ENCODE measurements at places on chromosomes 3 and 15.

GRCh38 chr3:30548600-30548999 is 57.8 kb upstream of the TGFBR2 start:
- no peak for DNase-seq

DNA sequence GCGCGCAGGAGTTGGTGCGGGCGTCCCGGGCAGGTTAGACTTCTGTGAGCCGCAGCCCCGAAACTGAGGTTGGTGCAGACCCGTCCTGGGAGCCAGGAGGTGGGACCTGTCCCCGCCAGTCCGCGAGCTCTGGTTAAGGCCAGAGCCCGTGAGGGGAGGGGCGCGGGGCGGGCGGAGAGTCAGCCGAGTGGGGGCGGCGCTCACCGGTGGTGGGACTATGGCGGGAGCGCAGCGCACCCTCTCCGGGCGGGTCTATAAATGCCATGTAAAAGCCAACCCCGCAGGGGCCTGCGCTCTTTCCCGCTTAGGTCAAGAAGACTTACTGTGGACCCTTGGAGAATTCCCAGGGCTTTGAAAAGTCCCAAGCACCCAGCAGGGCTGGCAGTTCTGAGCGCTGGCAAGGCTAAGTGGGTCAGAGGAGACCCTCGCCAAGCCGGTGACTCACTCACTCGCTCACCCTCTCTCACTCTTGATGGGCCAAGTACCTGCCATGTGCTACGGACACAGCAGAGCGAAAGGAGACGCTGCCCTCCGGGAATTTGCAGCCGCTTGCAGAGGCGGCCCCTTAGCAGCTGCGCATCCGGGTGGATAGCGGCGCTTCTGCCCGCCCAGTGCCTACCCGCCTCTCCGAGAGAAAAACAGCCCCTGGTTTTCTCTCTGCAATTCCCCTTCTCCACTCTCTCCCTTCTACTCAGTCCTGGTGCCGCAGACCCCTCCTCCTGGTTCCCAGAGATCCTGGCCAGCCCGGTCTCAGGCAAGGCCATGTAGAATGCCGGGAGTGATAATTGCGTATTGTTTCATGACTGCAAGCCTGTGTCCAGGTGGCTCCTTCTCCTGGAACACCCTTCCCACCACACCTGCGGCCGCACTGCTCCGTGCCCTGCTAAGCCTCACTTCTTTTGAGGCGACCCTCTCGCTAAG is at the start of gene ALDH1L1:
ALDH1L1 (minus strand) TSS at position 110 of the 921 bp plus-strand sequence. CDS start 19,607 bp downstream, outside the sequence.
- peak; percentile 81 for DNase-seq

DNA sequence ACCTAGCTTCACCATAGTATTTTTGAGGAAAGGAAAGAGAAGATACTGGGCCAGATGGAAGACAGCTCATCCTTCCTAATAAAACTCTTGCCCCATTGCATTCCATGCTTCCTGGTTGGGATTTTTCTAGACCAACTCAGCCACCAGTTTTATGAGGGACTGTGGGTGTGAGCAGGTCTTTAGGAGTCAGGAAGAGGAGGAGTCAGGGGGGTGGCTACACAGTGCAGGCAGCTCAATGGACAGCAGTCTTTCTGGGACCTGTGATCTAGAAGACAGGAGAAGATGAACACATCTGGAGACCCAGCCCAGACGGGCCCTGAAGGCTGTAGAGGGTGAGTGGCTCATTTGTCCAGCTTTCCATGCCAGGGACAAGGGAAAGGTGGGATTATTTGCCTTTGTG is at the start of gene NOX5:
NOX5 (plus strand) TSS at position 242 of the 400 bp plus-strand sequence; CDS start at position 283, 41 bp downstream.
- no peak for DNase-seq

- DNase-seq = no peak
Measured at GRCh38 chr15:96421178-96421601, 90.7 kb downstream of the NR2F2 start.

DNA sequence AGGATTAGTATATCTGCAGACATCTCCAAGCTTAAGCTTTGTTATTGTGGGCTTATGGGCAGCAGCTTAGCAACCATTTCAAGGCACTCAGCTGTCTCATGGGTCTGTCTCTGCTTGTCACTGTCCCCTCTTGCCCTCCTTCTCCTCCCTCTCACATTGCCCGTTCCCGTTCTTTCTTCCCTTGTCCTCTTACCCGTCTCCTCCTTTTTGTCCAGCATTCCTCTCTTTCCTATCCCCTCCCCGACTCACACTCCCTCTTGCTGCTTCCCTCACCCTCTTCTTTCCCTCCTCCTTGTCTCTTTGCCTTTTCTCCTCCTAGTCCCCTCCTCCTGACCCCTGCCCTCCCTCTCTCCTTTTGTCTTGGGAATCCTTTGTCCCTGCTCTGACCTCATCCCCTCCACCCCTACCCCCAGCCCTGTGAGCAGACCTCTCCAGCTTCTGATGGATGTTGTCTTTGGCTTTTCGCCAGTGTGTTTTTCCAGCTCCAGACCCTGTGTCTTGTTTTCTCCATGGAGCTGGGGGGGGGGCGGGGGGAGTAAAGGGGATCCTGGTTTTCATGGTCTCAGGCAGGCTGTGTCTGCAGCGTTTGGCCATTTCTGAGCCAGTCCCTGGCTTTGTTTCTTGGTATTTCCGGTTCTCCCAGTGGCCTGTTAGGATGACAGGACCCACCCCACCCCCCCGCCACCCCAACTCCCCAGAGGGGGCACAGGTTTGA is 47.9 kb upstream of the TRAK1 start:
- no peak for DNase-seq

- DNase-seq = no peak
Measured at GRCh38 chr3:170397685-170398084, 21.0 kb upstream of the CLDN11 start.

GRCh38 chr3:195731356-195731905 is 10.7 kb downstream of the MUC20 start:
- peak; percentile 24 for DNase-seq

GRCh38 chr3:196378146-196378841 is 40.1 kb upstream of the TM4SF19 start:
- DNase-seq = no peak

DNA sequence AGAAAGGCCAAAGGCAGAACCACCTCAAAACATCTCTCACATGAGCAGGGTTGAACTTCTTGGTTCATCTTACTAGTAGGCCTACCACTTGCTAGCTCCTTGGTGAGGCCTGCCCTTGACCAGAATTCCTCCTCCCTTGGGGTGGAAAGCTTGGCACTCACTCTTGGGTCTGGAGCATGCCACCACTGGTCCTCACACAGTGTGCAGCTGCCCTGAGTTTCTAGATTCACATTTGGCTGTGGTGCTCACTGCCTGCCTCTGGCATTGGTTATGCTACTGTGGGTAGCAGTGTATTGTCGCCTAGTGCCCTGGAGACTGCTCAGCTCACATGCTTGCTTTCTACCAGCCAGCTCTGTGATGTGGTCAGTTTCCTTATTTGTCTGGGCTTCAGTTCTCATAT is 23.7 kb downstream of the OXNAD1 start:
- DNase-seq = no peak

GRCh38 chr3:23438657-23439056 is 235.5 kb downstream of the UBE2E2 start:
- no peak for DNase-seq

DNA sequence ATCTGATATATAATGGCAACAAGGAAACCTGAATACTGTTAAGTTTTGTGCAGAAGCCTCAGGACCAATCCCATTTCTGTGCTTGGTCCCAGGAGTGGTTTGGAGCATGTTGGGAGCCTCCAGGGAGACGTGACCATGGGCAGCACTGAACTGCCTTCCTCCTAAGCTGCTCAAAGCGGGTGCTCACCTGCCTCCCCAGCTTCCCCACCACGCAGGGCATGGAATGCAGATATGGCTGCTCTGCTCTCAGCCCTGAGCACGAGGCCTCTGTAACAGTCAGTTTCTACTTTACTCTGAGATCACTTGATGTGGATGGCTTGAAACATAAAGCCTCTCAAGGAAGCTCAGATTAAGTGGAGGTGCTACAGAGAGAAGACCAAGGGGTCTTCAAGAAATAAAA is 49.3 kb downstream of the MESD start:
- DNase-seq = no peak

GRCh38 chr3:122728756-122729514 is 48.3 kb downstream of the PARP14 start:
- no peak for DNase-seq

DNA sequence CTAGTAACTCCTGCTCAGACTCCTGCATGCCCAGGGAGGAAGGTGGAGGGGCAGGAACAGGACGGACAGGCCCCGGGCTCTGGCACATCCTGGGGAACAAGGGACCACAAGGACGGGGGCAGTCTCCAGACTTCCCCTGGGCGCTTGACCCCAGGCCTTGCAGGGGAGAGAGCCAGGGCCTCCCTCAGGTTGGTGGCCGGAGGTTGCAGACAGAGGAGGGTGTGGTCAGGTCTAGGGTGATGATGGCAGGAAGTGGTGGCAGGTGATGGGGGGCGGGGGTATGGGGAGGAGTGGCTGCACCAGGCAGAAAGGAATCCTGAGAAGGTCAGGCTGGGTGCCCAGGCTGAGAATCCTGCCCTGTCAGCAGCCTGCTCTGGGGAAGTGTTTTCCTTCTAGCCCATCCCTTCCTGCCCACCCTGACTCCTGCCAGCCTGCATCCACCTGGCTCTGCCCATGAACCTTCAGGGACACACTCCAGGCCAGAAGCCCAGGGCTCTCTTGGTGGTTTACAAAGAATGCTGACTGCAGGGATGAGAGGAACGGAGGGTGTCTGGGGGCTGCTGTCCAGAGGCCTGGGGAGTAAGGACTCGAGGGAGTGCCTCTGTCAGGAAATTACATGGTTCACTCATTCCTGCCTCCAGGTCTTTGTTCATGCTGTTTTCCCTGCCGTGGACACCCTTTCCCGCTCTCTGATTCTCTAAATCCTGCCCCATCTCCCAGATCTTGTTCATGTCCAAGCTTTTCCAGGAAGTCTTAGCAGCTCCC is 15.8 kb downstream of the LOXL1 start:
- peak; percentile 71 for DNase-seq

DNA sequence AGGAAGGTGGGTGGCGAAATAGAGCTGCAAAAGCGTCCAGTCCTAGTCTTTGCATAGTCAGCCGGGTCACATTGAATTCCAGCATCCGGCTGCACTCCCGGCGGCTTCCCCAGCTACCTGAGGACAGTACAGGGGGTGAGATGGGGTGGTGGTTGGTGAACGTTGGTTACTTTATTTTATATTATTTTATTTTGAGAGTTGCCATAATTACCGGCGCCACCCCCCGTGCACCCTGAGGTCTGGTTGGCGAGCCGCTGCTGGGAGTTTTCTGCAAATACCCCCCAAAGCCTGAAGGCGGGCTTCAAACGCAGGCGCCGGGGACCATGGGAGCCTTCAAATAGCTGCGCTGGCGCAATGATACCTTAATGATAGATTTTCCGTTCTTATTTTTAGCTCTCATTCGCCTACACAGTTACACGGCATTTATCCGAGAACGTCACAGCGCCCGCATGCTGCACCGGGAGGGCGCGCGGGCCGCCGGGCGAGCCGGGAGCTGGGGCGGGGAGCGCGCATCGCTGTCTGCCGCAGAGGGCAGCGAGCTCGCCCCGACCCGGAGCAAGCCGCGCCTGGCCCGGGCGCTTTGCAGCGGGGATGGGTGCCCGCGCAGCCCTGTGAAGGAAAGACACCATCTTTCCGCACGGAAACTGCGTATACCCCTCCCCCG is 756 bp upstream of the RASGRF1 start:
- DNase-seq = peak; percentile 53

DNA sequence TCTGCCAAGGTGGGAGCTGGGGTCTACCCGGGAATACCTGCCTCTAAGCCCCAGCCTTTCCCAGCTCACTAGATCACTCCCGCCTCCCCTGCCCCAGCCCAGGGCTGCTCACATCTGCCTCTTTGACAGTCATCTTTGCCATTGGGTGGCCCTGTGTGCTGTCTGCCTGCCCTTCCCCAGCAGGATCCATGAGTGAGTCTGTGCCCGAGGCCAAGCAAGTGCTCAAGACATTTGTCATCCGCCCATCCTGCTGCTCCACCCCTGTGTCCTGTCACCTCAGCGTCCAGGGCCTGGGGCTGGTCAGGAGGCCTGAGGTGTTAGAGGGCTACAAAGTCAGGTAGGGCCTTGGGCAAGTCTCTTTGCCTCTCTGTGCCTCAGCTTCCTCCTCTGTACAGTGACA is 89.4 kb downstream of the LSM3 start:
- peak; percentile 71 for DNase-seq

- no peak for DNase-seq
Measured at GRCh38 chr3:168476360-168476980, 380.7 kb upstream of the GOLIM4 start.

DNA sequence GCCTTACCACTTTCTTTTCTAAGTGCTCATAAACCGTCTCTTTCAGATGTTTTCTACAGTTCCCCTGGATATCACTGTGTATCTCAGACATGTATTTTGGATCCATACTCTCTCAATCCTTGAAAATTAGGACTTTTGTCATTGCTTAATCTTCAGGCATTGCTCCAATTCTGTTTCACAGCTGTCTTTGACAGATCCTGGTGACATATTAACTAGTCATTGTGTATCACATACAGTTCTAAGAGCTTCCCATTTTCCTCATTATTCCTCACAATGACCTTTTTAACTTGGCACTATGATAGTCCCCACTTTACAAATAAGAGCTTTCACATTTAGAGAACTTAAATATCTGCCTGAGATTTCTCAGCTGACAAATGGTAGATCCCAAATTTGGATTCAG is 151.7 kb downstream of the CLSTN2 start:
- no peak for DNase-seq

DNA sequence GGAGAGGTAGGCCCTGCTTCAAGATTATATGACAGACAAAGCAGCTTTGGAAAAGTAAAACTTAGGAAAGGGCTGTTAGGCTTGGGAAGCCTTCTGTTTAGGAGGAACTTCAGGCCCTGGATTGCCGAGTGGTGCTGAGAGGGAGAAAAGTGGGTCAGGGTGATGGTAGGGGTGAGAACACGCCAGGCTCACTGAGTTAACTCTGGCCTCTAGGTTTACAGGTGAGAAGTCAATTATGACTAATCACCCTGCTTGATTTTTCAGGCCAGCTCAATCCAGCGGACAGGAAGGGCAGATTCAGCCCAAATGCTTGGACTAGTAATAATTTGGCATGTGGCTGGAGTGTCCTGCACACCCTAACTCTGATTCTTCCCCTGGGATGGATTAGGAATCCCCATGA is 365.1 kb upstream of the LMCD1 start:
- DNase-seq = no peak

DNA sequence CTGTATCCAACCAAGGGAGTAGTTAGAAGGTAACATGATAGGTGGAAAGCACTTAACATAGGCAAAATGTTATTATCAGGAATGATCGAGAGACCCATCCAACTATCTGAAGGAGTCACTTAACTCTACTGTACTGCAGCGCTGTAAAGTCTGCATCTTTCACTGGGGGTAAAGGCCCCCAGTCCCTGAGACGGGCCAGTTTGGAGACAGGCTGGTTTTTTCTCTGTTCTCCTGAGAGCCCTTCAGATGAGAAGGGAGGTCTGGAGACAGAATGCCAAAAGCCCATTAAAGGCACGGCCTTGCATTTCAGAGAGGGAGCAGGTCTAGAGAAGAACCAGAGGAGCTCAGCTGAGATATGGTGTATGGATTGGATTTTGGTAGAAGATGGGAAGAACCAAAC is 71.3 kb upstream of the CGNL1 start:
- DNase-seq = no peak
